ENCODE measurements at places on chromosomes 2 and 18.

DNA sequence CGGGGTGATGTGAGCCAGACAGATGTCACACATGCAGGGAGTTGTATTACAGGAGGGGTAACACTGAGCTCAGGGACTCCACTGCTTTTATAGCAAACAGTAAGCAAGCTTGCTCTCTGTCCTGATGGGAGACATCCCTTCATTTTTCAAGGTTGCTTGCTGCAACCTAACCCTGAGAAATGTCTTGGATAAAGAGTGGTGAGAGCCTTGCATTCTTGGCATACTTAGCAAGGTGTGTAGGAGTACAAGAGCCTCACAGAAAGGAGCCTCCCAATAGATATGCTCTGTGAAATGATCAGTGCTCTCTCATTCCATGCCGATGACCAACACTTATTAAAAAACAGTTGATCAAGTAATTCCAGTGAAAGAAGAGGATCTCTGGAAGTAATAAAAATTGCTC is 8.1 kb downstream of the PFN4 start:
- no peak for DNase-seq

DNA sequence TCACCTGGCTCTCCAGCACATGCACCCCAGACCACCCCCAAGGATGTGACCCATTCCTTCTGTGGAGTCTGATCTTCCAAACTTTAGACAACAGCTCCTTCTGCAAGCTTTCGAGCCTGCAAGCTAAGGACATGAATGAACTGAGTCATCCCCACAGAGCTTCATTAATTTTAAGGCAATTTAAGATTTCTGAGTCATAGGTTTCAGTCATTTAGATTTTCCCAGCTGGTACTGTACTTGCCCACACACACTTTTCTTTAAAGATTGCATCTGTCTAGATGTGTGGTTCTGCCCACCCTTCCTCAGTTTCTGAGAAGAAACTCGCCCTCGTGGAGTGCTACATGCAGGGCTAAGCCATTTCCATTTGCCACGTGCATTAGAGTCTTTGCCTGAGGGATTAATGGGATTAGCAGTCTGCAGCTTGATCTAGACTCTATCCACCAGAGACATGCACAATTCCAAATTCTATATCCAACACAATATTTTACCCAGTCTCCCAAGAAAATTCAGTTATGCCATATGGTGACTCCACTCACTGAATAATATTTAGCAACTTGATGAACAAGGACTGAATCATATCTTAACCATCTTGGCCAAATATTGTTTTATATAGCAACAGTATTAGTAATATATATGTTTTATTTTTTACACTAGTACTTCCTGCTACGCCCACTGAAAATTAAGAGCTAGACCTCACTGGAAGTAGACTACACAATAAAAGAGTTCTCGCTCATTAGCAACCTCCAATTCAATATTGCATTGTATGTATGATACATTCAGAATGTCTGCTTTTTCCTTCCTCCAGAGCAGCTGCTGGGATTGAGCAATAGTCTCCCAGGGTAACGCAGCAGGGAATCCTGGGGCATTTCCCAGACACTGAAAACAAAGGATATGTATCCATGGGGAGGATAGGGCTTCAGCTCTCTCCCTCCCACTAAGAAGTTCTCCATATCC is 14.3 kb upstream of the TRIB2 start:
- DNase-seq, result no peak

- DNase-seq, result no peak
Measured at GRCh38 chr2:171216631-171217030, 55.9 kb upstream of the TLK1 start.

DNA sequence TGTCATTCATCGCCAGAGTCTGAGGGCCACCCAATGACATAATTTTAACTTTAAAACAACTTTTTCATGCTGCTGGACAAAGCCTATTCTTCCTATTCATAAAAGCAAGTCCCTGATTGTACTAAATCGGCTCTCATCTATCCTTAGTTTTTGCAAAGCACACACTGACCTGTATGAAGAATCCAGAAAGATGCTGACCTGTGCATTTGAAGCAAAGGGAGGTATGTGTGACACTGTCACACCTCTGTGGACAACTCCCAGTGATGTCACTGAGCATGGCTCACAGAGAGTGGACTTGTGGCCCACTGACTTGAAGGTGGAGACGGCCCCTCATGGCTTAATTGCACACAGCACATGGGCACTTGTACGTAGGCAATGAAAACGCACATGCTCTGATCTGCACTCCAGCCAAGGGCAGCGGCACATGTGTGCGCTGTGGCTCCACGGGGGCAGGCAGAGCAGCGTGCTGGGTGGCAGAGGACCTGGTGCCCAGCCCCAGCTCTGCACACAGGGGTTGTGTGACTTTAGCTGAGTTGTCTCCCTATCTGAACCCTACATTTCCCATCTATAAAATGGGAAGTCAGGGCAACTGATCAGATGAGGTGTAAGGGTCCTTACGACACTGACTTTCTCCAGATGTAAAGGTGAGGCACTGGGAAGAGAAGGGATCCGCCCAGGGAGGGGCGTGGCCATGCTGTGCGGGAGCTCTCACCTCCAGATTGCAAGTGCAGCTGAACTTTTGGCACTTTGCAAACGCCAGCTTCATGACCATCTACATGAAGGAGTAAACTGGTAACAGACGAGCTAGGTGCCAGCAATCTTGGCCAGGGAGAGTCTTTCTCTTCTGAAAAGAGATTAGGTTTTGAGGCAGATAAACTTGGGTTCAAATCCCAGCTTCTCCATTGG is 14.3 kb upstream of the ODC1 start:
- no peak for DNase-seq

DNA sequence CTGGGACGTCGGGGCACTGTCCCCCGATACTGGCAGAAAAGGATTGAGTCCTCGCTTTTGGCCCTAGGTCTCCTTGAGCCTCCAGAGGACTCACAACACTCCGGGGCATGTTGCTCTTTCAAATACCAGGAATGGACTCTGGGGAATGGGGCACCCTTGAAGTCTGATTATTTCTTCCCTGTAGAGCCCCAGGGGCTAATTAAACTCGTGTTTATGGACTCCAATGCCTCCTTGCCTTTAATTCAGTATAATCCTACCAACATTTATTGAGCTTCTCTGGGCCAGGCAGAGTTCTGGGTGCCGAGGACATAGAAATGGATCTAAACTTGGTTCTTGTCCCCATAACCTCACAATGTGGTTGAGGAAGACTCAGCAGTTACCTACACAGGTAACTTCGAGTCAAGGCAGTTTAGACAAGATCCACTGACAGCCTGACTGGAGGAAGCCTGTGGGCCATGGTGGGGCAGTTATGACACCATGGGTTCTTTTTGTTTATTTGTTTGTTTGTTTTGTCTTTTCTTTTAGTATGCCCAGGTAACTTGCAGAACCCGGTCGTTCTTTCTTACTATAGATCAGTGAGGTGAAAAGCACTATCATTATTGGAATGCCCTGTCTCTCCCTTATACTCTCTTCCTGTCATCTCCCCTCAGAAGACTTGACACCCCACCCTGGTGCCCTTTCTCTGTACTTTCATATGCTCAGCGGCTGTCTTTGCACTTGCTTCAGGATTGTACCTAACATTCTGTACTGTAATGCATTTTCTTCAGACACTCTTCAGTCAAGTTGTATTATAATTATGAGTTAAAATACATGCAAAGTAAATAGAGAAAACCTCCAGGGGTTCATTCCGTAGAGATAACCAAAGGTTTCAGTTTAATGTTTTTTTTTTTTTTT is 3.2 kb downstream of the CFLAR start:
- DNase-seq, result no peak

DNA sequence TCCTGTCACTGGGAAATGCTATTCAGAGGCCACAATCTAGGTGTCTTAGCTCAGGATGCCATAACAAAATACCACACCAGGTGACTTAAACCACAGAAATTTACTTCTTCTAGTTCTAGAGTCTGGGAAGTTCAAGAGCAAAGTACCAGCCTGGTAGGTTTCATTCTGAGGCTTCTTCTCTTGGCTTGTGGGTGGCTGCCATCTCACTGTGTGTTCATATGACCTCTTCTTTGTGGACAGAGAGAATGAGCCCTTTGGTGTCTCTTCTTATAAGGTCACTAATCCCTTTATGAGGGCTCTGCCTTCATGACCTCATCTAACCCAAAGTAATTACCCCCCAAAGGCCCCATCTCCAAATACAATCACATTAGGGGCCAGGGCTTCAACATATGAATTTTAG is 57.3 kb downstream of the RHOB start:
- no peak for DNase-seq

DNA sequence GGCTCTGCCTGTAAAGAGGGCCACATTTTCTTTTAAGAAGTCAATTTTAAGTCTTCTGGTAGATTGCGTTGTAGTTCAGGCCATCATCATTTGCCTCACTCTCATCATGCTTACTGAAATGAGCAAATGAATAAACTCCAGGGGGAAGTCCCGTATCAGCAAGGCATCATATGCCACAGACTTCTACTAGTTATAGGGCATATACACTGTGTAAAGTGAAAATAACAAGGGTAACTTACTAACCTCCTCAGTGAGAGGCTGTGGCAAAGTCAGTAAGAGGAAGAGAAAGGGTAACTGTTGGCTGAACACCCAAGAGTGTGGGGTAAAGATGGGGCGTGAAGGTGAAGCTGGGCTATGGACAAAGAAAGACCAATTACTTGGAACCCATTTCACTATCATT is 456.2 kb downstream of the SPAG16 start:
- no peak for DNase-seq

GRCh38 chr18:73151086-73151485 is 283.3 kb upstream of the NETO1 start:
- DNase-seq, result no peak

DNA sequence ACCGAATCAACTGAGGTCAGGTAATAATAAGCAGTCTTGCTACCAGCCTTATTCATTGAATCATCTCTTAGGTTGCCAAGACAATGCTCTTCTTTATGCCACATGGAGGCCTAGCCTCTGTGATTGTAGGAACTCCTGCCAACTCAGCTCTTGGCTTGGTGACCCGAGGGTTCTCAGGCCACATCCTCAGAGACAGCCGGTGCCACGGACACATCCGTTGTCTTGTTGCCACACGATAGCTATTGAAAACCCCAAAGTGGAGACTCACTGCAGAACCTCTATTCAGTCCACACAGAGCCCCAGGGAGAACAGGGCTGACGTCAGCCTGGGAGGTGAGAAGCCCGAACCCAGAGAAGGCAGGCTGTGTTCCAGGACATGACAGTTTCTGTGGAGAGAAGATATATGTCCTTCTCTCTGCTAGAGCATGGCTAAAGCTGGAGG is 53.5 kb upstream of the TGFA start:
- DNase-seq, result peak; percentile 12

DNA sequence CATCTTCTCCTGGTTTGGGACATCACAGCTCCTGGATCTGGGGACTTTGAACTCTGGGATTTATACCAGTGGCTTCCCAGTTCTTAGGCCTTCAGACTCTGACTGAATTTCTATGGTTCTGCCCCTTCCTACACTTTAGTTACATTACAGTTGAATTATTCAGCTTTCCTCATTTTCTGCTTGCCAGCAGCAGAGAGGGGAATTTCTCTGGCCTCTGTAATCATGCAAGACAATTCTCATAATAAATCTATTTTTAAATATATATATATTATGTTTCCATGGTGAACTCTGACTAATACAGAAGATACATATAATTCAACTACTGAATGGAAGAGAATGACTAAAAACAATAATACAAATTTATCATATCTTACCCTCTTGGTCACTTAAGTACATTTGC is 1478.6 kb upstream of the ACVR2A start:
- no peak for DNase-seq

GRCh38 chr2:101064505-101064867 is 62.4 kb downstream of the RPL31 start:
- no peak for DNase-seq

DNA sequence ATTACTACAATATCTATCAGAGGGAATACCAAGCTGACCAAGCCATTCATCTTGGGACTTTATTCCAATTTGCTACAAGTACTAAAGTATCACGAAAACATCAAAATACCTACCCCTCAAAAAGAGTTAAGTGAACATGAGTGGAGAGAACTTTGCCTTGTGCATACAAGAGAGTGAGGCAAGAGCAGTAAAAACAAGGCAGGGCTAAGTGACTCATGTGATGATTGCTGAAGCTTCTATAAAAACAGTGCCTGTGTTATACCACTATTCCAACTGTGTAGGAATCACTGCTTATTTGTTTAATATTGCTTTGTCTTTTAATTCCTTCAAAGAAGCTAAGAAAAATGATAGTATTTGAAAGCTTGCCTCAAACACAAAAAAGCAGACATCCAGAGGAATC is 61.2 kb downstream of the FARSB start:
- no peak for DNase-seq

DNA sequence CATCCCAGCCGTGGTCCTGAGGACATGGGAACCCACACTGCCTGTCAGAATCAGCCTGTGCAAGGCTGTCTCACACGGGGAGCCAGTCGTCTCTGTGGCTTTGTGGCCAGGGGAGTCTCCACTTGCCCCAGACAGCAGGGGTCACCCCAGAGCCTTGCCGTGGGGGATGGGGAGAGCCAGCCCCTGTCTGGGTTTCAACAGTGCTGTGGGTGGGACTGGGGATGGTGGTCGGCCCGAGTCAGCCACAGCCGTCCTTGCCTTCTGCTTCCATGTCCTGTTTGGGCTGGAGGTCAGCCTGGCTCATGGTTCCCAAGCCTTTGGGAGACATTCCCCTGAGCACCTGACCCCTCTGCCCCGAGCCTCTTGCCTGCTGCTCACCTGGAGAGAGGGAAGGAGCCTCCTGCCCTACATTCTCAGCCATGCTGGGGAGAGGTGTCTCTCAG is 19.6 kb downstream of the GPR35 start:
- DNase-seq, result no peak

- DNase-seq, result no peak
Measured at GRCh38 chr2:168119515-168120141, 127.8 kb downstream of the STK39 start.

DNA sequence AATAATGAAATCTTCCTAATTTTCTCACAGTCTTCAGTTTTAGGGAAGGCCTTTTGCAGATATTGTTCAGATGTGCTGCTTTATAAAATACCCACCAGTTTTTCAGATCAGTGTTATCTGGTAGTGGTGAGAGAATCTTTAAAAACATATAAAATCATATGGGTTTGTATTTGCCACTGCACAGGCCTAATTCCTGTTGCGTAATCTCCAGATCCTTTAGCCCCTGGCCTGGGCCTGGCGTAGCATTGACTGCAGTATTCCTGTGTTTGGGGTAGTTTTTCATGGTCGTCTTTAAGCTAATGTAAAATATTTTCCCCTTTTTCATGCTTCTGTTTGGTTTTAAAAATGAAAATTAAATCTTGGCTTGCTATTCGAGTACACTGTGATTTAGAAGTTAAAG is 43.2 kb downstream of the TSHZ1 start:
- no peak for DNase-seq

DNA sequence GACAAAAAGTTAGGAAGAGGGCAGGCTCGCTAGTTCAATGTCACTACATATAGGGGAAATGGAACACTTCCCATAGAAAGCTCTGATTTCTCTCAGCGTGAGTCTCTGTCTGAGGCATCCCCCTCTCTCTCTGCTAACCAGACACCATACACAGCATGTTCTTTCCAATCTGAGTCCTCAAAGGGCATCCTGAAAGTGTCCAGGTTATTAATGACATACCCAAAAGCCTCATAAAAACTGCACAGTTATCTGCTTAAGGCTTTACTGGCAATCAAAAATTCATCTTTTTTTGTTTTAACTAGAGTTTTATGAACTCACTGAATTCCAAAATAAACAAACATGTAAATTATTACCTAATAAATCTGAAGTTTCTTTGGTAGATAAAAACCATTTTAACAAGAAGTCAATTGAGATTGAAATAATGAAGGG is 137.4 kb downstream of the AFF3 start:
- no peak for DNase-seq

- DNase-seq, result no peak
Measured at GRCh38 chr2:62313449-62314227, 117.7 kb downstream of the B3GNT2 start.
